Hematopoietic multipotent progenitor cell treated with erythropoietin and hydrocortisone succinate and interleukin-3 and kit ligand, for 6 days (in vitro differentiated cells): ENCODE measurements at places on chromosomes 6 and 20.

GRCh38 chr20:380763-381580 is 412 bp downstream of the TRIB3 start:
- DNase-seq, result peak; percentile 66

- DNase-seq, result no peak
Measured at GRCh38 chr20:38782275-38782674, 23.2 kb upstream of the PPP1R16B start.

GRCh38 chr6:20119485-20119884 is 92.8 kb downstream of the MBOAT1 start:
- no peak for DNase-seq

GRCh38 chr20:50522053-50522674 is 12.0 kb downstream of the PTPN1 start:
- peak; percentile 58 for DNase-seq

- peak; percentile 35 for DNase-seq
Measured at GRCh38 chr6:121344539-121344938, 10.3 kb upstream of the TBC1D32 start.

GRCh38 chr6:48213076-48213788 is 102.2 kb upstream of the PTCHD4 start:
- no peak for DNase-seq

DNA sequence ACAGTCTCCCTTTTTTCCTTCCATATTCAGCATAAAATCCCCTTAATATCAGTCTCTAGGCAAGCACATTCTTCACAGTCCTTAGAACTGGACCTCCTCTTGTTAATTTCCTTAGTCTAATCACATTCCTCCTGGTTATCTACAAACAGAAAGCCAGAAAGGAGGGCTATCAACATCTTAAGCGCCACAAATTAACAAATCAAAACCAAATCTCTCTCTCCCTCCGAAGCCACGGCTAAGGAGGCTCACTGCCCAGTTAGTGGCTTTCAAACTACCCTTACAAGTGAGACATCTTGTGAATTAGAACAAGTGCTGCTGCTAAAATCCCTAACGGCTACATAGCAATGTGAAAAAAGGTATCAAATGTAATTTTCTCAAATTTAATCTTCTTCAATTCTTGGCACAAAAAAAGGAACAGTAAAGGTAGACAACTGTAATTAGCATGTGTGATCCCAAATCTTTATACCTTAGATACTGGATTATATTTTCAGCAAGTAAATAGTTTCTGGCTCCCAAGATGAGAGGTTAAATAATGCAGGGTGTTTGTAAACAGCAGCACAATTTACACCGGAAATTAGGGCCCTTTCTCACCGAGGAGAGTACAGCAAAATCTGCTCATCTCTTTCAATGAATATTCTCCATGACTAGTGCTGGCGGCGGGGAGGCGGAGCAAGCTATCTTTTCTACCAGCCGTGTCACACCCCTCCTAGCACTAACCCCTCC is 1.4 kb upstream of the TRIM39 start:
- DNase-seq, result peak; percentile 88

GRCh38 chr6:85669735-85670194 is 27.1 kb upstream of the SYNCRIP start:
- DNase-seq, result no peak

GRCh38 chr6:56866917-56867522 is 87.9 kb upstream of the BEND6 start:
- no peak for DNase-seq

DNA sequence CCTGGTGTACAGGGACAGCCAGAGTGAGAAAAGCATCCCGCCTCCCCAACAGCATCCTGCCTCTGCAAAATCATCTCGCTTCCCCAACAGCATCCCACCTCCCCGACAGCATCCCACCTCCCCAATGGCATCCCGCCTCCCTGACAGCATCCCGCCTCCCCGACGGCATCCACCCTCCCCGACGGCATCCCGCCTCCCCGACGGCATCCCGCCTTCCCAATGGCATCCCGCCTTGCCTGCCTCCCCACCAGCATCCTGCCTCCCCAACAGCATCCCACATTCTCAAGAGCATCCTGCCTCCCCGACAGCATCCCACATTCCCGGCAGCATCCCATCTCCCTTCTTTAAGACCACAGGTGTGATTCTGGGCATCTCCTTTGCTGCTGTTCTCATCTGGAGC is 46.0 kb upstream of the NXT1 start:
- DNase-seq, result no peak

DNA sequence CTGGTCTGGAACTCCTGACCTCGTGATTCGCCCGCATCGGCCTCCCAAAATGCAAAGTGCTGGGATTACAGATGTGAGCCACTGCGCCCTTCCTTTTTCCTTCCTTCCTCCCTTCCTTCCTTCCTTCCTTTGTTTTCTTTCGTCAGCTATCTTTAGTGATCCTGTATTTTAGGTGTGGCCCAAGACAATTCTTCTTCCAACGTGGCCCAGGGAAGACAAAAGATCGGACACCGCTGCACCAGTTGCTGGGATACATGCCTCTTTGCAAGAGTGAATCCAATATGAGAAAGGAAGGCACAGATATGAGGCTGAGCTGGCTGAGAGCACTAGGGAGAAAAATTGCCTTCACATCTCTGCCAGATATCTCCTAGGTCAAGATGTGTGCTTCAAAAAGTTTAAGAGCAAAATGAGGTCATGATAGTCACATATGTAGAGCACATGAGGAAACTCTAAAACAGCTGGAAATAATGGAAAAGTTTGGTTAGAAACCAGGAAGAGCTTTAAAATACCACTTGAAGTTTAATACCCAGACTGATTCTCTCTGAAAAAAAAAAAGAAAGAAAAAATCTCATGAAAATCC is 41.8 kb downstream of the OR2B2 start:
- DNase-seq, result peak; percentile 62

GRCh38 chr6:143251288-143251687 is 190.6 kb downstream of the AIG1 start:
- DNase-seq, result no peak

DNA sequence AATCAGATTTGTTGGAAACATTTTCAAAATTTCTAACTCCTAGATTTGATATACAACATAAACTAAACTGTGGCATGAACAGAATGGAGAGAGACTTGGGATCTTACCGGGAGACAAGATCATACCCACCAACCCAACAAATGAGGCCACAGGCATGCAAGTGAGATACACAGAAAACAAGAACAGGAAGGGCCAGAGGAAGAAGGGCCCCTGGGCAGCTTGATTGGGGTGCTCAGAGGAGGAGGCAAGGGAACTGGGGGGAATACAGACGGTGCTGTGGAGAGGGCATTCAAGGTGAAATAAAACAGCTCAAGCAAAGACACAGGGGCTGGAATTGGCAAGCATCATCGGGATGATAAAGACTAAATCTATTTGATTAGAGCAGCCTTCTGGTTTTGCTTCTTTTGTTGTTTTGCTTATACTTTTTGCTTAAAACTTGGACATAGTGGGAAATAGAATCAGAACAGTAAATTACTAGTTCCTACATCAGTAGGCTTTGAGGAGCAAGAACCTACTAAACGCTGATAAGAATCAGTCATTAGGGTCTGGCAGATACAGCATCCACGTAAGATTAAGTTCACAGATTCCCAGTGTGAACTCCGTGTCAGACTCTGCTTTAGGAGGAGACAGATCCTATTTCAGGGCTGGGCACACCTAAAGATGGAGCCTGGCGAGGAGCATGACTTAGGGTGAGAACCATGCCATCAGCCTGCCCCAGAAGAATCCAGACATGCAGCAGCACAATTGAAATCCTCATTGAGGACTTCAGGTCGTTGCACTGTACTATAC is 3.5 kb upstream of the RAMACL start:
- no peak for DNase-seq

- DNase-seq, result no peak
Measured at GRCh38 chr6:147717991-147718390, 209.5 kb downstream of the SAMD5 start.

- no peak for DNase-seq
Measured at GRCh38 chr6:30447237-30447636, 42.1 kb upstream of the HLA-E start.

DNA sequence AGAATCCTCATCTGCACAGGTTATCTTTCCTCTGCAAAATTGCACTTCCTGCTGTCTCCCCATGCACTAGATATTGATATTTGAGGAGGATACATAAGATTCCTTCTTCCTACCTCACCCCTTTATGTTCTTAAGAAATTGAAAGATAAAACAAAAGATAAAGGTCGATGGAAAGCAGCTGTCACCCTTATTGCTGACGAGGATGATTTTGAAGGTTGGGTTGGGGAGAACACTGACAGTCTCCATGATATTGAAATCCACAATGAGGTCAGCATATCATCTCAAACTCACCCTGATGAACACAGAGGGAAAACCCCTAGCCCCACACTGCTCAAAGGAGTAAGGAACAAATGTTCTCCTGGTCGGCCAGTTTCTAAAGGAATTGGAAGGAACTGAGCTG is 110.6 kb upstream of the FUT9 start:
- no peak for DNase-seq

GRCh38 chr6:153045271-153045670 is 42.8 kb upstream of the MTRF1L start:
- no peak for DNase-seq

GRCh38 chr6:11714116-11714797 is 64.3 kb downstream of the ADTRP start:
- no peak for DNase-seq

- no peak for DNase-seq
Measured at GRCh38 chr6:43964659-43965570, 162.3 kb downstream of the MRPL14 start.

DNA sequence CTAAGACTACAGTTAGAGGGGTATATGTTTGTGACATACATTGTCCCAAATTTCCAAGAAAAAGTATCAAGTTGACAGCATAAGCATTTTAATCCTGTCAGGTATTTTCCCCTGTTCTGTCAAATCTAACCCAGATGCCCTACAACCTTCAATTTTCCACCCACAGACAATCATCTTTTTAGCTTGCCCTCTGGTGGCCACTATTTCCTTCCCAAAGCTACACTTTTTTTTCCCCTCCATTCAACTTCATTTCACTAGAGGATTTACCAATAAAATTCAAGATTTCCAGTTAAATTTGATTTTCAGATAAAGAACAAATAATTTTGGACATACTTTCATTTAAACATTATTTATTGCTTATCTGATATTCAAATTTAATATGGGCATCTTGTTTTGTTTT is 286.6 kb downstream of the TENT5A start:
- peak; percentile 36 for DNase-seq

DNA sequence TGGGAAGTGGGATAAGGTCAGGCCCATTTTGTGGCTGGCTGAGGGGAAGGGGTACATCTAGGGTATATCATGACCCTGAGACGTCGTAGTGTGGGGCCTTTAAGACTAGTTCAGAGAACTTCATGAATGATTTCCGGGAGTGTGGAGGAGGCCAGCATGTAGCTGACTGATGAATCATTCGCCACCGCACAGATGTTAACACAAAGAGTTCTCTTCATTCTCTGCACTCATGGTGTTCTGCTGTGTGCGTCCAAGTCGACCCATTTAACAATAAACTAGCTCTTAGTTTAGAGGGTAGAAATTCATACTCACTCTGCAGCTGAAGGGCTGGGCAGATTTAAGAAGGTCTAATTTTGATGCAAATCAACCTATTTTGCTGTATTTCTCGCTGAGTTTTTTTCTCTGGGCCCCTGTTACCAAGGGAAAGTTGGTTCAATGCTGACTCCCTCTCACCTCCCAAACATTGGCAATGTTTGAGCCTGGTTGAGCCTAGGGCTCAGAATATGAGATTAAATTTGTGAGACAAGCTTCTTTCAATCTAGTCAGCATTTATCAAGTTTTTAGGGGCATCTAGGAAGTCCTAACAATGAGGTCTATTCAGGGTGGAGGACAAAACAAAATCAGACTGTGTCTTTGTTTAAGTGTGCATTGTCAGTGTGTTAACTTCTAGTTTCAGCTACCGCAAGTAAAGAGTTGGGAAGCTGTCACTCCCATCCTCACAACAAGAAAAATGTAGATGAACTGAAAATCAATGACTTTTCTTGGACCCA is 106.8 kb upstream of the CBLN4 start:
- DNase-seq, result no peak

DNA sequence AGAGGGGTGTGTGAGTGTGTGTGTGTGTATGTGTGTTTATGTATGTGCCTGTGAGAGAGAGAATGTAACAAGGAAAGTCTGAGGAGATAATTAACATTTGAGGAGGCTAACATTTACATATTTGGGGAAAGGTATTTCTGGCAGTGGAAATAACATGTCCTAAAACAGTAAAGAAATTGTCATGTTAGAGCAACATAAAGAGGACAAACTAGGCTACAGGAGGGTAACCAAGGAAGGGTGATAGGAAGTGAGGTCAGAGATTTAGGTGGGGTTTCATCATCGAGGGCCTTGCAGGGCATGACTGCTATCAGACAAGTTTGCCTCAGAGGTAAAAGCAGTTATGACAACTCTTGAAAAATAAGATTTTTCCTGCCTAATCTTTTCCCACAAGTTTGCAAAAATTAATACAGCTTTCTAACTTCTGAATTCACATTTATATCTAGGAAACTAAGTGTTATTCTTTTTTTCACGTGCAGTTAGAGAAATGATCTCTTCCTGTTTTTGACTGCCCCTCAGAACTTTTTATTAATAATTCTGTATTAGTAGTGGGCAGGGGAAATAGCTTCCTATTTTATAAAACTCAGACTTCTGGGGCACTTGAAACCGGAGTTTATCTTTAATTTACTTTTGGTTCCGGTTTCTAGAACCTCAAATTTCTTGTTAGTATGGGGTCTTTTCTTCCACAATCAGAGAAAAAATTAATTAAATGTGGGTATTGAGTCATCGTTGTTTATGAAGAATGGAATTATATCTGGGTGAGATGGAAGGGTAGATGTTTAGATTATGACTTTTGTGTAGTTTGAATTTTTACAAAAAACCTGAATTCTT is 30.5 kb upstream of the RHAG start:
- DNase-seq, result peak; percentile 62

GRCh38 chr20:14700639-14700960 is 363.2 kb upstream of the FLRT3 start:
- no peak for DNase-seq

GRCh38 chr20:47093320-47093966 is 198.8 kb downstream of the EYA2 start:
- DNase-seq, result no peak

DNA sequence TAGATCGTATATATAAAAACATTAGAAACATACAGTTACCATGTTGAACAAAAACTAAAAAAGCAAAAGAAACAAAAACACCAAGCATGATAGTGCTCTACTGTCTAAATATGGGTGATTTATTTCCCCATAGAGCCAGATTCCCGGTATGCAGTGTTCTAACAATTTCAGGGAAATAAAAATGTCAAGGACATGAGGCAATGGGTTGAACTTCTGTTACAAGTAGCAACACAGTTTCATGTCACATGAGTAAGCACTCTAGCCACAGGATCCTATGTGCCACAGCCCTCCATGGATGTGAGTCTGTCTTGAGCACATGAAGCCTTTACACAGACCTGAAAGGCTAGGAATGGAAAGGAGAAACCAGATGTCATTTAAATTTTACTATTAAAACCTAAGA is 96.0 kb downstream of the MAP3K5 start:
- peak; percentile 45 for DNase-seq

GRCh38 chr6:39688494-39688893 is 36.7 kb downstream of the KIF6 start:
- DNase-seq, result peak; percentile 9

- DNase-seq, result peak; percentile 67
Measured at GRCh38 chr20:20638878-20639277, 73.6 kb downstream of the RALGAPA2 start.
